ENCODE measurements at places on chromosomes 6 and 20.

DNA sequence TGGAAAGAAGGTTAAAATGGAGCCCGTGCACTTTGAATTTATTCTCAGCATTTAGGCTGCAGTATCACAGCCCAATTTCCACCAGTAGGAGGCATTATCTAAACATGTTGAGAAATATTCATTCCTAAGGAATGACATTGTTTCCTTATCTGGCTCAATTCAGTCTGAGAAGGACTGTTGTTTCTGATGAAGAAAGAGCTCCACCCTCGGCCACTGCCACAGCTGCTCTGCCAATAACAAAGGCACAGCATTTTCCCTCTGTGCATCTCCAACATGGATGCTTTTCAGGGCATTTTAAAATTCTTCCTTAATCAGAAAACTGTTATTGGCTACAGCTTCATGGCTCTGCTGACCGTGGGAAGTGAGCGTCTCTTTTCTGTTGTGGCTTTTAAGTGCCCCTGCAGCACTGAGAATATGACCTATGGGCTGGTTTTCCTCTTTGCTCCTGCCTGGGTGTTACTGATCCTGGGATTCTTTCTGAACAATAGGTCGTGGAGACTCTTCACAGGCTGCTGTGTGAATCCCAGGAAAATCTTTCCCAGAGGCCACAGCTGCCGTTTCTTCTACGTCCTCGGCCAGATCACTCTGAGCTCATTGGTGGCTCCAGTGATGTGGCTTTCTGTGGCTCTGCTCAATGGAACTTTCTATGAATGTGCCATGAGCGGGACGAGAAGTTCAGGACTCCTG, at the start of gene CALHM5:
CALHM5 (plus strand) TSS at position 216 of the 687 bp plus-strand sequence; CDS start at position 274, 58 bp downstream.
- no peak for DNase-seq

- no peak for DNase-seq
Observed at GRCh38 chr6:66664112-66664511, 957.1 kb upstream of the EYS start.

DNA sequence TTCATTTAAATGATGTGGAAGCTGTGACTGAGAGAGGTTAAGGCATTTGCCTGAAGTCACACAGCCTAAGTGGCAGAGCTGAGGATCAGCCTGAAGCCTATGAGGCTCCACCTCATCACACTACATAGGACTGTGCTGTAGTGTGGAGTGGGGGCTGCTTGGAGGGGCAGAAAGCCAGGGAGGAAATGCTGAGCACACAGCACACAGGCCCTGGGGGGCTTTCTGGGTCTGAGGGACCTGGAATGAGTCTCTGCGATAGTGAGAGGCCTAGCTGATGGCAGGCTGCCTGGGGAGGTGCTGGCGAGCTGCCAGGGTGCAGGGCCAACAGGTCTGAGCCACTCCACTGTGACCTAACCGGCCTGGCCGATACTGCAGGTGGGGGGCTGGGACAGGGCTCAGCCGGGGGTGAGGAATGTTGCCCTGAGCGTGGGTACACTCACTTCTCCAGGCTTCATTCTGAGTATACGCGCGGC, 2.2 kb upstream of the ARHGAP40 start:
- no peak for DNase-seq

- DNase-seq = no peak
Observed at GRCh38 chr6:149965194-149966020, 1.7 kb downstream of the ULBP1 start.

- no peak for DNase-seq
Observed at GRCh38 chr20:63346131-63347080, 14.7 kb downstream of the CHRNA4 start.

DNA sequence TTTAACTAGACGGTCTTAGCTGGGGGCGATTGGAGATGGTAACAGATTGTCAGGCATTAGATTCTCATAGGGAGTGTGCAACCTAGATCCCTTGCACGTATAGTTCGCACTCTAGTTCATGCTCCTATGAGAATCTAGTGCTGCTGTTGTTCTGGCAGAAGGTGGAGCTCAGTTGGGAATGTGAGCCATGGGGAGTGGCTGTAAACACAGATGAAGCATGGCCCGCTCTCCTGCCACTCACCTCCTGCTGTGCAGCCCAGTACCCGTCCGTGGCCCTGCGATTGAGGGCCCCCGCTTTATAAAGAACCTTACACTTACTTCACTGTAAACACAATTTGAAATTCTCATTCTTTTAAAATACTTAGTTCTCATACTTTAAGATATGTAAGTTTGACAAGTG, 339.4 kb downstream of the CDH26 start:
- DNase-seq = no peak

GRCh38 chr20:57322476-57322875, 7.1 kb upstream of the SPO11 start:
- DNase-seq = no peak

- DNase-seq = no peak
Observed at GRCh38 chr6:34237316-34237721, 646 bp downstream of the HMGA1 start.

DNA sequence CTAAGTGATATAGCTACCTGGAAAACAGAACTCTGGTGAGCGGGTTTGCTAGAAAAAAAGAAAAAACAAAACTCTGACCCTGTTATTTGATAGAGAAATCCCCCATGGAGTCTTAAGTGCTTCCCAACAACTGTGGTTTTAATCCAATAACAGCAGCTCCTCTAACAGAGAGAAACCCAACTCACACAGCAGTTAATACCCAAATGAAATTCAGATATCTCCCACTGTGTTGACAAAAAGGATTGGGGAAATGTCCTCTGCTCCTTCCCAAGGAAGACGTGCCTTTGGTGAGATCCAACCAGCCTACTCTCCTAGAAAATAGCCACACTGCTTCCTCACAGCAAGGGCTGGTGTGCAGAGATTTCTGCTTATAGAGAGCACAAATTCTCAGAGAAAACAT, 200.4 kb upstream of the FBXL4 start:
- no peak for DNase-seq

DNA sequence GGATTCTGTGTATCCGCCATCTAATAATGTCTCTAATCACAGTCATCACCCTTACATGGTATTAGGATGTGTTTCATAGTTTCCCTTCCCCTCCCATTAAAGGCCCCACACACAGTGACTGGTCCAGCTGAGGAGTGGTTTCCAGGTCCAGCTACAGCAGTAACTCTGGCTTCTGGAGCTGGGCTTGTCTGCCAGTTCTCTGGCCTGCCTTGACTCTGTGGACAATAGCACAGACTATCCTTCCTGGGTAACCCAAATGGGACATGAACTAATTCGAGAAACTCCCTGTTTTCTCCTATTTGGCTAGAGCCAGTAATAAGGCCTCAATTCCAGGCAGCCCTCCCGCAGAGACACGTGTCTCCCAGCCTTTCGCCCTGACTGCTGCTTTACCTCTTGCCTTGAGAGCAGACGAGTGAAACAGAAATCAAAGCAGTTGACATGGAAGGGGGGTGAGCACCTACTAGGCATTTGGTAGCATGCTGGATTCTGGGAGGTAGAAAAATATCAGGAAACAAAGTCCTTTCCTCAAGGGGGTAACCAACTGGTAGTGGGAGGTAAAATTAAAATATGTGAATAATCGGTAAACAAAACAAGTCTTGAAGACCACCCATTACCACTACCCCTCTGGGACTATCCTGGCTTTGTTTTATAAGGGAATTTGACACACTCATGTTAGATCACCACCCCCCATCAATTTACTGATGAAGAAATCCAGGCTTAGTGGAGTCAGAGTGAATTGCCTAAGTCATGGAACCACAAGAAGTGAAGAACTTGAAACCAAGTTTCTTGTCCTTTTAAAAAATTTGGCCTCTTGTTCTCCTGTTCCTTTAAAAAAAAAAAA, 1.2 kb downstream of the TRAF3IP2 start:
- no peak for DNase-seq

GRCh38 chr6:25297823-25298522, 18.8 kb downstream of the CARMIL1 start:
- no peak for DNase-seq

DNA sequence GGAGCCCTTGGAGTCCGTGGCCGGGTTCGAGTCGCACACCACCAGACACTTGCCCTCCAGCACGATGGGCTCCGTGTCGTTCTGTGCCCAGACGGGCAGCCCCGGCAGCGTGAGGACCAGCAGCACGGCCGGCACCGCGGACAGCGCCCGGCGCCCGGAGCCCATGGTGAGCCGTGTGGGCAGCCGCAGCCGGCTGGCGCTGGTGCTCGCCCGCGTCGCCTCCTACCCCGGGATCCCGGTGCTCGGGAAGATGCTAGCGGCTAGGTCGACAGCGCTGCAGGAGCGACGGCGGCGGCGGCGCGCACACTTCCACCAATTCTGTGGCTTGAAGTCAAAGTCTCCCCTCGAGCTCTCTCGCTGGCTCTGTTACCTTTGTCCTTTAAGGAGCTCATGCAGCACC, 1.3 kb downstream of the CBLN4 start:
- DNase-seq = no peak

DNA sequence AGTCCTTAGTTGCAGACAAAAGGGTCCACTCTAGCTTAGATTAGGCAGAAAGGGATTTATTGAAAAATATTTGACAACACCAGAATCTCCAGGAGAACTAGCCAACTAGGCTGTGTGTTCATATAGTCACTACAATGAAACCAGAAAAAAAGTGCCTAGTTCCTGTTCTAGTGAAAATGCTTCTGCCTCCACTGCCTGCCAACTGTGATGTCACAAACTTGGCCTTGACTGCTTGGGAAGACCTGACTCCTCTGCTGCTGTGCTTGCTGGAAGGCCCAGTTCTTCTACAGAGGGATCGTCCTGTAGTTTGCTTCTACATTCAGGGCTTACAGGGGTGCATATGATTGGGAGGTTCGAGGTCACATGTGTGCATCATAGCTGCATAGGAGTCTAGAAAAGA, 40.3 kb upstream of the XRN2 start:
- no peak for DNase-seq

GRCh38 chr20:10509376-10509775, 74.3 kb downstream of the SLX4IP start:
- DNase-seq = no peak

DNA sequence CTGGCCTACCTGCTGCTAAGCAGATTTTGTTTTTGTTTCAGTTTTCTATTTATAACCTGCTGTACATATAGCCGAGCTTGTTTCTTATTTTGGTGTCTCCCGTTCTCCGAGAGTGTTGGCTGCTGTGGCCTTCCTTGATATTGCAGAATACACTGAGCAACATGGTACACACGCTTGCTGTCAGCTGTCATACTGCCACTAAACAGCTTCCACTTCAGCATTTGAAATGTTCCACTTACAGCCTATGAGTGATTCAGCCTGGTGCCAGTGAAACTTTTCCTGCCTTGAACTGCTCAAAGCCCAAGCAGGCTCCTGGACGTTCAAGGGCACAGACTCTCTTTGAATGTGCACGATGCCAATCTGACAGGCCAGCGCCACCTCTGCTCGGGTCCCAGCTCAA, 87.1 kb downstream of the PSMG4 start:
- no peak for DNase-seq

DNA sequence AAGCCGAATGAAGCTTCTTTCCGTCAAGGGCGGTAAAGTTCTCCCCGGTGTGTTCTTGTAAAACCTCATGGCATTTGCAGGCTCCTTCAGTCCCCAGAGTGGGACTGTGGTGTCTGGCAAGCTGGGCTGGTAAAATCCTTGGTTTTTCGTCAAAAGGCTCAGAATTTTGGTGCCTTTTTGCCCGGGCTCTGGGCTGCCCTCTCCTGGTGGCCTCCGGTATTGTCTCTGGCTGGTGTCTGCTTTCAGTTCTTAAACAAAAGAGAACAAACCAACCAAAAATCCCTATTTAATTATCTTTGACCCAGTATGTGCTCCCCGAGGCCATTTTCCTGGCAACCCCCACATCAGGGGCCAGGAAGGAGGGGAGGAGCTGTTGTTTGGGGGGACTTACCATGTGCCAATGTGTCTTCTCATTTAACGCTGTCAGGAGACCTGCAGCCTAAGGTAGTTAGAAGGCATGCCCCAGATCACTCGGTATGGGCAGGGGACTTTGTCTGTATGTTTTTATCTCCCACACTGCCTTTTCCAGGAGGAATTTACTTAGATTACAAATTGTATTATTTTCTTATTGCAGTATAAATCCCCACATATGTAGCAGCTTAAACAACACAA, 11.1 kb downstream of the CDH4 start:
- DNase-seq = no peak

DNA sequence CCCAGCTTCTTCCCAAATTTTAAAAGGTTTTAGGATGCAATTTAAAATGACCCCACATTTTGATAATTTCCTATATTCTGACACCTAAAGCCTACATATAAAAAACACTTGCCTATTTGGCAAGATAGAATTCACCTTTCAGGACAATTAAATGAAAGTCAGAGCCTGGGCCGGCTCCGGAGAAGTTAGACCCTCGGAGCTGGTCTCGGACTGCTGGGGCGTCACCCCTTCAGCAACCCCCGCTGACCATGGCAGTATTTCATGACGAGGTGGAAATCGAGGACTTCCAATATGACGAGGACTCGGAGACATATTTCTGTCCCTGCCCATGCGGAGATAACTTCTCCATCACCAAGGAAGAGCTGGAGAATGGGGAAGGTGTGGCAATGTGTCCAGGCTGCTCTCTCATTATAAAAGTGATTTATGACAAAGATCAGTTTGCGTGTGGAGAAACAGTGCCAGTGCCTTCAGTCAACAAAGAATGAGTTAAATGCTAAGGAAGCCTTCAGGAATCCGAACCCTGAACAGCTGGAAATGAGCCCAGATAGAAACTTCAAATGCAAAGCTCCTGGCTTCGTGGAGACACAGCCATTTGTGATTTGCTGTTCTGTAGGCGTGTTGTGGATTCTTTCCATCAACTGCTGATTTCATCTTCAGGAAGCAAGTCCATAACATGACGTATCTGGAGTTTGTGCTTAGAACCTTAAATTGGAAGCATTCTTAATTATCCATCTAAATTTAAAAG, 16.0 kb downstream of the TCFL5 start:
- DNase-seq = no peak

- no peak for DNase-seq
Observed at GRCh38 chr6:14383393-14384174, 266.0 kb downstream of the CD83 start.
